ENCODE measurements at places on chromosomes 3 and 15.
A peak's percentile ranks its signal among the peaks of the same experiment; 100 is the strongest.

DNA sequence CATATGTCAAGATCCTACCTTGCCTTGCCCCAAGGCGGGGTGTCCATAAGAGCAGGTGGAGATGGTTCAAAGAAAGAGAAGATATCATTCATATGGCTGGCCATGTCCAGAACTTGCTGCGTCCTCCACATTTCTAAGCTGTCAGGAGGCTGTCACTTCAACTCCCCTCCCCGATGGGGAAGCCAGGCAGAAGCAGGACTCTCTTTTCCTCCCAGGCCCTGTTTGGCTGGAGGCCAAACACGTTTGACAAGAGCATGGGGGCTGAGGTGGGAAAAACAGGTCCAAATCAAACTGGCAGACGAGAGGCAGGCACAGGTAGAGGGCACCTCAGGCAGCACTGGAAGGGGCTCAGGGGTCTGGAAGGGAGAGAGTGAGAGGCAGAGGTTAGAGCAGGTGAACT, 37.7 kb downstream of the MESD start:
- H3K27me3 ChIP-seq: no peaks in the 10 kb centered on the region
- no peaks in the 10 kb centered on the region for H3K4me1 ChIP-seq
- H3K4me3 ChIP-seq: no peak overlapping the region

DNA sequence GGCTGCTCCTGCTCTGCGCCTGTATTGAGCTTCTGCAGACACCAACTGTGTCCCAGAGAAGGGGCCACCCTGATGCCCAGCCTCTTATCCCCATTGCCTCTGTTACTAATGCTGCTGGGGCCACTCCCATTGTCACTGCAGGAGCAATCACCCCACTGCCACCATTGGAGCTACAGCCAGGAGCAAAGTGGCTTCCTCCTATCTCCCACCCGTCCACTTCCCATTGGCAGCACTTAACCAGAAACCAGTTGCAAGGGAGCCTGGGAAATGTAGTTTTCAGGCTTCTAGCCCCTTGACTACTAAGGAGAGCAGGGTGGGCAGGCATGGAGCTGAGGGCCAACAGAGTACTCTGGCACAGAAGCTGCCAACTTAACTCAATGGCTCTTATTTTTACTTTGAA, 55.9 kb upstream of the KLF13 start:
- H3K4me1 ChIP-seq: peaks cover 9% of the 10 kb centered on the region
- no peaks in the 10 kb centered on the region for H3K36me3 ChIP-seq
- no peak overlapping the region for H3K27ac ChIP-seq
- H3K4me3 ChIP-seq: no peak overlapping the region
- DNase-seq: peak; percentile 19
- H3K27me3 ChIP-seq: no peaks in the 10 kb centered on the region

DNA sequence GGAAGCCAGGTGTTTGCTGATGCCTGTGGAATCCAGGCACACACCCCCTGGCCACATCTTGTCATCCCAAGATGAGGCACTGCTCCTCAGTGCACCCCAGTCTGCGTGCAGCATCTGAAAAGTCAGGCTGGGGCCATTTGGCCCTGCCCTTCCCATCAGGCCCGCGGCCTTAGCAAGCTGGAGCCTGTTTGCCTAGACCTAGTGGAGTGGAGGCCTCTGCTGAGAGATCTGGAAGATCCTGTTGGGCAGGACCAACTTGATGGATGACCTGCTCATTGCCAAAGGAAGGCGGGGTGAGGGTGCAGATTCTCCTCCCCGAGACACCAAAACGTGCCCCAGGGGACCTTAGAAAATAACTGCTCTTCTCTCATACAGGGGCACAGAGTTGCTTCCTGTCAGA, 220.2 kb downstream of the SHQ1 start:
- H3K36me3 ChIP-seq: no peaks in the 10 kb centered on the region
- no peak overlapping the region for H3K4me3 ChIP-seq
- no peaks in the 10 kb centered on the region for H3K4me1 ChIP-seq
- no peak overlapping the region for H3K27ac ChIP-seq

GRCh38 chr3:94179059-94179458, 116.2 kb downstream of the NSUN3 start:
- DNase-seq: no peak
- no peaks in the 10 kb centered on the region for H3K27me3 ChIP-seq
- no peak overlapping the region for H3K27ac ChIP-seq
- H3K4me3 ChIP-seq: no peak overlapping the region

DNA sequence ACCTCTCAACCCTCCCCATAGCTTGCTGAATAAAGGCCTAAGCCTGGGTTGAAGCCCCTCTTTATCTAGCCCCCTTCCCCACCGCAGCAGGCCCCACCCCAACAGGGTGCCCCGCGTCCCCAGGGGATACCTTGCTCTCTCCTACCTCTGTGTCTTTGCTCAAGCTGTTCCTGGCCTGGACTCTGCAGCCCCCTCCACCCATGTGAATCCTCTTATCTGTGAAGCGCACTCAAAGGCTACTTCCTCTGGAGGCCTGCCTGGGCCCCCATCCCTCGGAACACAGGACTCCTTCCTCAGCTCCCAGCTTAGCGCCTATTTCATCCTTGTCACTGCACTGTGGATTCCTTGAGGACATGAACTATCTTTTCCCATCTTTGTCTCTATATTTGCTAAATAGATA, 61.4 kb upstream of the HERC1 start:
- H3K36me3 ChIP-seq: no peaks in the 10 kb centered on the region
- H3K27me3 ChIP-seq: no peaks in the 10 kb centered on the region
- H3K4me3 ChIP-seq: no peak overlapping the region
- peak overlapping the region; percentile 88 for H3K27ac ChIP-seq

- H3K27me3 ChIP-seq: no peaks in the 10 kb centered on the region
- peak; percentile 49 for DNase-seq
- no peaks in the 10 kb centered on the region for H3K36me3 ChIP-seq
These were observed 603 bp downstream of the PLEKHO2 start for GRCh38 chr15:64842096-64842939.

DNA sequence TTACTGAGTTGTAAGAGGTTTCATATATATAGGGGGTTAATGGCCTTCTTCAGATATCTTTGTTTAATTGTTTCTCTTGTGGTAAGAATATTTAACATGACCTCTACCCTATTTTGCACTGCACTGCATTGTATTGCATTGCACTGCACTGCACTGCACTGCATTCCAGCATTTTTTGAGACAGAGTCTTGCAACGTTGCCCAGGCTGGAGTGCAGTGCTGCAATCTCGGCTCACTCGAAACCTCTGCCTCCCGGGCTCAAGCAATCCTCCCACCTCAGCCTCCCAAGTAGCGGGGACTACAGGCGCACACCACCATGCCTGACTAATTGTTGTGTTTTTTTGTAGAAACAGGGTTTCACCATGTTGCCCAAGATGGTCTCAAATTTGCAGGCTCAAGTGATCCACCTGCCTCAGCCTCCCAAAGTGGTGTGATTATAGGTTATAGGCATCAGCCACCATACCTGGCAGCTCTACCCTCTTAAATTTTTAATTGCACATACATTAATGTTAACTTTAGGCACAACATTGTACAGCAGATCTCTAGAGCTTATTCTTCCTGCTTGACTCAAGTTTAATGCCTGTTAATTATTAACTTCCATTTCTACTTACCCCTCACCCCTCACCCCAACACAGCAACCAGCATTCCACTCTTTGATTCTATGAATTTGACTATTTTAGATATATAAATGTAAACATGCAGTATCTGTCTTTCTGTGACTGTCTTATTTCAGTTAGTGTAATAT, 38.4 kb downstream of the NEDD4 start:
- no peaks in the 10 kb centered on the region for H3K4me1 ChIP-seq
- H3K27me3 ChIP-seq: no peaks in the 10 kb centered on the region
- H3K36me3 ChIP-seq: no peaks in the 10 kb centered on the region
- no peak overlapping the region for H3K4me3 ChIP-seq
- H3K27ac ChIP-seq: no peak overlapping the region
- DNase-seq: no peak
